GM04504 (cell line): ENCODE measurements at places on chromosomes 1 and 21.

DNA sequence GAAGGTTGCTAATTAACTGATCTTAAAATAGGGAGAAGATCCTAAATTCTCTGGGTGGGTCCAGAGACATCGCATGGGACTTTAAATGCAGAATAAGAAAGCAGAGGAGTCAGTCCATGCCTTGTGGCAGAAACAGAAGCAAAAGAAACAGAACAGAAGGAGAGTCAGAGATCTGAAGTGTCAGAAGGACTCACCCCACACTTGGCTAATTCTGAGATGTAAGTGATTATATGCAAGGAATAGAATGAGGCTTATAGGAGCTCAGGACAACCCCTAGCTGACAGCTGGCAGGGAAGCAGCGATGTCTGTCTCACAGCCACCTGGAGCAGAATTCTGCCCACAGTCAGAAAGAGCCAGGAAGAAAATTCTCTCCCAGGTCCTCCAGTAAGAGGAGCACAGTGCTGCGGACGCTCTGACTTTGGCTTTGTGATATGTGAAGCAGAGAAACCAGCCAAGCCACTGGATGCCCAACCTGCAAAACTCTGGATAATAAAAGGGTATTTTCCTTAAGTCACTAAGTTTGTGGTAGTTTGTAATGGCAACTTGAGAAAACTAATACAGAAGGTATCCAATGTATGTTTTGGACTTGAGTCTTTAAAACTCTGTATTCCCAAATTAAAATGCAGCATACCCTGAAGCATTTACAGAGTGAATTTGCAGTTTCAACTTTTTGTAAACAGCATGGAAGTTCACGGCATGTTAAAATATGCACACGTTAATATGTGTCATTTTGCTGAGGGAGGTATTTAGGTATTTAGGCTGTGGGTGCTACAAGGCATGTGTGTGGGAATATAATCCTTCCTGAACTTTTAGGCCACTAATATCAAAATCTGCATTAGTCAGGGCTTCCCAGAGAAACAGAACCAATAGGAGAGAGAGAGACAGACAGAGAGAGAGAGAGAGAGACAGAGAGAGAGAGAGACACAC is 388.5 kb downstream of the PCP4 start:
- no peak for DNase-seq

DNA sequence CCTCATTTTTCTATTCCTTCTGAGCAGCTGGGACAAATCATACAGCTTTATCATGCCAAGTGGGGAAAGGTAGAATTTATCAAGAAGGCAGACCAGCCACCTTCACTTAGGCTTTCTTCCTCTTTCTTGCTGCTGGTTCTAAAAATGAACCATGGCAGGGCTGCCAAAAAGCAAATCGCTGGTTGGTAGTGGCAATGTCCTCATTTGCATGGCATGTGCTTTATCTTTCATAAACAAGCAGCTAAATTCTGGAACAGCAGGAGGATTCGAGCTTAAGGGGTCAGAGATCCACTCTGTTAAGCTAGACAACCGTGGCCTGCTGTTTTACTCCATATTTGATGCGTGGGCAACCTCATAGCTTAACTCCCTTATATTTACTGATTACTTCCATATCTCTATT is 91.3 kb downstream of the RPE65 start:
- DNase-seq: no peak

DNA sequence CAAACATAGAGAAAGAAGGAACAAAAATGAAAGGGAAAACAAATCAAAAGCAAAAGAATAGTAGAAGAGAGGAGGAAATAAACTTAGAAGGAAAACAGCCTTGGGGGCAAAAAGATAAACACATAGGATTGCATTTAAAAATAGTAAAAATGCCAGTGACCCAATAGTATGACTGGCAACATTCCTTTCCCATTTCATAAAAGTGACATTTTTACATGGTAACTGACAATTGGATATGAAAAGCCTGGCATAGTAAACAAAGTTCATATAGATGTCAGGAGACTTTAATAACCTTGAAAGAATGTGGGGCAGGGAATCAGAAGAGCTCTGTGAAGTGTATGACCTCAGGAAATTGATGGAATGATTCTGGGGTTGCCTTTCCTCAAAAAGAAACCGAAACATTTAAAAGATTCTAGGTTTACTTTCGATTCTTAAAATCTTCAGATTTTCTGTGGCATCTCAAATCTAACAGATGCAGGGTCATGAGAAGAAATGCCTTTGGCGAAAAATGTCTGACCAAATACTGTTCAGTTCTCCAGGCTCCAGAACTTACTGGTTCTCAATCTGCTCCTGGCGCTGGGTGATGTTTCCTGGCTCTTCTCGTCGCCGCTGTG is 33.7 kb downstream of the SPTA1 start:
- no peak for DNase-seq

- DNase-seq: no peak
Measured at GRCh38 chr21:14968029-14968428, 96.8 kb downstream of the NRIP1 start.

GRCh38 chr1:93670141-93670540 is 11.5 kb downstream of the BCAR3 start:
- peak; percentile 68 for DNase-seq

GRCh38 chr1:7680207-7680954 is 90.7 kb upstream of the VAMP3 start:
- no peak for DNase-seq

- no peak for DNase-seq
Measured at GRCh38 chr1:226470921-226471866, 63.3 kb upstream of the PARP1 start.

- no peak for DNase-seq
Measured at GRCh38 chr1:105664495-105664894, 1392.0 kb upstream of the PRMT6 start.

GRCh38 chr1:1847890-1848289 is 43.0 kb downstream of the GNB1 start:
- no peak for DNase-seq

DNA sequence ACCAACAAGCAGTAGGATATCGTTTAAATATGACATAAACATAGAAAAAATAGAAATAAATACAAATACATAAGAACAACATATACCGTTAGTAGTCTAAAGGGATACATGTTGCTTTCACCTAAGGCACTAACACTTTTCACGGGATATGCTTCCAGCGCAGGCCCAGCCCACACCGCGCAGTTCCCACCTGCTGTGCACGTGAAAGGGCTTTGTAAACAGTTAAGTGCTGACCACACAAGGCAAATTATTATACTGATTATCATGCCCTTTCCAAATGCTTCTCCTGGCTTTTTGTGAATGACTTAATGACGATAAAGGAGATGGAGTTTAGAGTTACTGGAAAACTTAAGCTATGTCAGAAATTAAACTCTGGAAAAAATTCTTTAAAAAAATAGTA is 11.3 kb upstream of the IL22RA1 start:
- DNase-seq: no peak

DNA sequence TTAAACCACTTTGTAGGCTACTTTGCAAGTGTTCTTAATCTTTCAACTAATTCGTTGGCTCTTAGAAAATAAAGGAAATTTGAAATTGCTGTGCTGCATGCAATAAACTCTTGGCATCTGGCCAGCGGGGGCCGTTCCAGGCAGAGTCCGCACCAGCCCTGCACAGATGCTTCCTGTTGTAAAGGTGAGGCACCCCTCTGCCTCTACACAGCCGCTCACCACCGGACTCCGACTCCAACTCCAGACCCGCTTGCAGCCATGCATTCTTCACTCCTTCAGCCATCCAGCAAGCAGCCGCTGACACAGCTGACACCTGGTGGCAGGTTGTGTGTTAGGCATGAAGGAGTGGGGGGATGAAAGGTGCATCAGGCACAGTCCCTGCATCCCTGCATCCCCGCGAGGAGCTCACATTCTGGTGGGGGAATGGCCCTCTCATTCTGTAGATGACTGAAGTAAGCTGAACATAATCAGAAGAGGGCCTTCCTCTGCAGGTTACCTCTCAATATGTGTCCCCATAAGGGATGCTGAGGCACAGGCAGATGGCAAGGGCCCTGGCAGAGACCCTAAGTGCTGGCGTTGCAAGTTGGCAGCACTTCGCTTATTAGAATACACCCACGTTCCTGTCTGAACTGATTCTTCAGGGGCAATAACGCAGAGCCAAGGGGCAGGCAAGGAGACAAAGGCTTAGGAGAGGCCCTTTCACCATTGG is 56.8 kb downstream of the GLIS1 start:
- DNase-seq: no peak

GRCh38 chr21:16116069-16116468 is 386.3 kb downstream of the USP25 start:
- no peak for DNase-seq

- DNase-seq: no peak
Measured at GRCh38 chr1:34781071-34781843, at the start of gene GJB3. Gene GJB3 (plus strand): TSS chr1:34781214. CDS start chr1:34784763, 3,549 bp downstream.

- DNase-seq: no peak
Measured at GRCh38 chr21:28489821-28490350, 502.8 kb downstream of the LTN1 start.

- peak; percentile 48 for DNase-seq
Measured at GRCh38 chr1:77925518-77925917, 37.1 kb downstream of the NEXN start.

GRCh38 chr1:190377294-190377693 is 100.4 kb downstream of the BRINP3 start:
- no peak for DNase-seq

DNA sequence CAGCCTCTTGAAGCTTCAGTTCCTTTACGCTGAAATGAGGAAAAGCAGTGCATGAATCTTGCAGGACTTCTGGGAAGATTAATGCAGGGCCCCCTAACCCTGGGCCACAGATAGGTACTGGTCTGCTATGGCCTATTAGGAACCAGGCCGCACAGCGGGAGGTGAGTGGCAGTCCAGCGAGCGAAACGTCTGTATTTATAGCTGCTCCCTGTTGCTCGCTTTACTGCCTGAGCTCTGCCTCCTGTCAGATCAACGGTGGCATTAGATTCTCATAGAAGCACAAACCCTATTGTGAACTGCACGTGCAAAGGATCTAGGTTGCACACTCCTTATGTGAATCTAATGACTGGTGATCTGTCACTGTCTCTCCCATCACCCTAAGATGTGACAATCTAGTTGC is 130.2 kb downstream of the CHRM3 start:
- DNase-seq: no peak

DNA sequence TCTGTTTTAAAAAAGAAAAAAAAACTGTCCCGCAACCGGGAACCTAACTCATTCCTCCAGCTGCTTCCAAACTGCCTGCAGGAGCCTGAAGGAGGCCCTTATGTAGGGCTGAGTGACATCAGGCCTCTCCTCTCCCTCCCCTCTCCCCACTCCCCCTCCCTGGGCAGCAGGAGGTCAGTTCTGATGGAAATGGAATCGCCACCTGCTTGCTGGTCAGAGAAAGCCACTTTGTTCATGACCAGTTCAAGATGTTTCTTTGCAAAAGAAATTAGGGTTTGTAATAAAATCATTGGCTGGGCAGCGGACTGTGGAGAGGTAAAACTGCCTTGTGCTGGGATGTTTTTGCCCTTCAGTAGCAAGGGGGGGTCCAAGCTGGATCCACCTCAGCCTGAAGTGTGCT is at the start of gene MAP1LC3C:
Gene MAP1LC3C, minus strand, starts transcription at position 73 of the 400 bp plus-strand sequence. CDS start 90 bp downstream, outside the sequence.
- no peak for DNase-seq

DNA sequence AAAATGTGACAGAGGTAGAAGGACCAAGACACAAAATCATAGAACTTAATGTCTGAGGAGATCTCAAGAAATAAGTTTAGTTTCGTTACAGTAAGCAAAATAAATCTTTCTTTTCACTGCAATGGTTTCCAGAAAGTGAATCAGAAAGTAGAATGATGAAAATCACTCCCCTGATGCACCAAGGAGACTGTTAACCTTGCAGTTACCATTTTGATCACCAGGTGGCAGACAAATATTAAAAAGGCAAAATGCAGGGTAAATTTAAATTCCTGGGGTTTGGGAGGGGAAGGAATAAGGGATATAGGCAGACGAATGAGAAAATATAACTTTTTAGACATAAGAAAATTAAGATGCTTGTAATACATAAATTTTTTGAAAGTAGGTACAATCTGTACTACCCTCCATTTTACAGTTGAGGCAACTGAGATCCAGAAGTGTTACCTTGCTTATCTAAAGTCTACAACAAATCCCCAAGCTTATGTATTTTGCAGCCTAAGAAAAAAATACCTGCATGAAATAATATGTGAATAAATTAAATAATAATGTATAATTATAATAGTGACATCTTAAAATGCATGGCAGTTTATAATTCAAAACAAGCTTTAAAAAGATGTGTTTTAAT is 253.2 kb downstream of the CRB1 start:
- peak; percentile 21 for DNase-seq

DNA sequence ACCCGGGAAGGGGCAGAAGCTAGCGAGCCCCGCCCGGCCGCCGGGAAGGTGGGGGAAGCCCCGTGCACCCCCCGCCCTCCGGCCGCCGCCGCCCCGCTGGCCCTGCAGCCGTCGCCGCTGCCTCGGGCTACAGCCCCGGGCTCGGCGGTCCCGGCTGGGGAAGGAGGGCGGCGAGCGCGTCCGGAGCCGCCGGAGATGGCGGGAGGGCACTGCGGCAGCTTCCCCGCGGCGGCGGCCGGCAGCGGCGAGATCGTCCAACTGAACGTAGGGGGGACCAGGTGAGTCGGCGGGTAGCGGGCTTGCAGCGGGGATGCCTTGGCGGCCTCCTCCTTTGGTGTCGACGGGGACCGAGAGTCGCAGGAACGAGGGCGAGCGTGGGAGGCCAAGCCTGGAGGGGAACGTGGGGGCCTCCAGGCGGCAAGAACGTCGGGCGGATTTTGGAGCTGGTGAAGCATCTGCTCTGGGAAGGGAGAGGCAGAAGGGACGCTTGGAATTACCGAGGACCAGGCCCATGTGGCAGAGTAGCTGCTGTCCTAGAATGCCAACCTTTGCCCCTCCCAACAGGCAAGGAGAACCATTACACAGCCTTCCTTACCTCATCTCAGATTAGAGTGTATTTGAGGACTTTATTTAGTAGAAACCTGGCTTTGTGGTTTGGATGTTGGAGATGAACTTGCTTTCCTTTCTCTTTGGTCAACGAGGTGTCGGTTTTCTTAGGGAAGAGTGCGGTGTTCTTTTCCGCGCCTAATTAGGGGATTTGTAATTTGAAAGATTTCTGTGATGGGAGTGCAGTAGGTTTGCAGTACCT is 591 bp downstream of the KCTD3 start:
- DNase-seq: peak; percentile 21

DNA sequence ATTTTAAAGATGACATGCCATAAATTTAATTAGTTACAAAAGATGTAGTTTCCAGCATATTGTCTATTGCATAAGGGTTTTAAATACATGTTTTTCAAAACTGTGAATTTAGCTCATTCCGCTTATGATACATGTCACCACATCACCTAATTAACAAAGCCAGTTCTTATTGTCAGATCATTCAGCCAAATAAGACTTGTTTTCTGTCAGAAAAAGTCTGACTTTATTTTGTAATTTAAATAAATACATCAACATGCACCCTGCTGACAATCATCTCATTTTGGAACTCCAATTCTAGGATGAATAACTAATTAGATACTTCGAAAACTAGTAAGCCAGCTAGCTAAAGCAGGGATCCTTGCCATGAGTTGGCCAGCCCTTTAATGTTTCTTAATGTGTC is 110.9 kb upstream of the APP start:
- no peak for DNase-seq
